Thoracic aorta (tissue), 2 donors: ENCODE measurements at places on chromosomes 3 and 15.

DNA sequence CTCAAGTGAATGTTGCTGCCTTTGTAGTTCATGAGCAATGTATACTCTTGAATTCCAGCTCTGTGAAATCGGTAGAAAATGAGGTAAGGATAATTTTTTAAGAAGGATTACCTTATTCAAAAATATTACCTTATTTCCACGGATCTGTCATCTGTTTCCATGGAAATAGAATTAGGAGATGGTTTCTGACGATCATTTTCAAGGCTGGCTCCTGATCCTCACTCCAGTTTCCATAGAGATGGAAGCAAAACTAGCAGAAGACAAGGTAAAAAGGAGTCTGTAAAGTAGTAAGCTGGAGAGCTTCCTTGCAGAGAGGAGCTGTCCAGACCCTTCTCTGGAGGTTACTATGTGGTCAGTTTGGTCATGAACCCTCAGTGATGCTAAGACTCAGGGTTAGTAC, 55.5 kb downstream of the CACNA2D3 start:
- DNase-seq = no peak

- DNase-seq = no peak
Observed at GRCh38 chr3:10928961-10929471, 63.5 kb upstream of the SLC6A1 start.

GRCh38 chr3:160133757-160134156, 91.5 kb upstream of the C3orf80 start:
- no peak for DNase-seq

GRCh38 chr15:70922119-70922518, 29.5 kb downstream of the LRRC49 start:
- DNase-seq = no peak

- DNase-seq = no peak
Observed at GRCh38 chr15:78615151-78615589, 5.6 kb downstream of the CHRNA3 start.

GRCh38 chr3:152205097-152205593, 63.6 kb upstream of the MBNL1 start:
- no peak for DNase-seq
